ENCODE measurements at places on chromosomes 6 and 20. TPM values are rescaled to one million over a fixed set of nuclear protein-coding genes. Genes with fewer than 3 reads are reported as not detected.

Gene SPATS1
- not detected for total RNA-seq

Gene CYP39A1
- not detected for total RNA-seq

Gene PPIL6
- total RNA-seq, result 0.39 TPM

Gene UBE2C
- 224 TPM for total RNA-seq

Gene MOXD1
- total RNA-seq, result not detected

Gene TTI1
- total RNA-seq, result 33.0 TPM

Gene OR12D3
- not detected for total RNA-seq

Gene MRPS26
- total RNA-seq, result 52.9 TPM

Gene CNBD2
- total RNA-seq, result 5.1 TPM

Gene TMEM217
- total RNA-seq, result 2.5 TPM

Gene SASH1
- 1.8 TPM for total RNA-seq

Gene CLDN20
- not detected for total RNA-seq

Gene ORC3
- total RNA-seq, result 32.7 TPM

Gene MACROD2
- not detected for total RNA-seq

Data from activated T-helper 17 cell treated with anti-CD3 and anti-CD28 coated beads, Interleukin-2, amount 50 U/mL, for 72 hours (primary cell).